ENCODE measurements at places on chromosomes 12 and 14.

DNA sequence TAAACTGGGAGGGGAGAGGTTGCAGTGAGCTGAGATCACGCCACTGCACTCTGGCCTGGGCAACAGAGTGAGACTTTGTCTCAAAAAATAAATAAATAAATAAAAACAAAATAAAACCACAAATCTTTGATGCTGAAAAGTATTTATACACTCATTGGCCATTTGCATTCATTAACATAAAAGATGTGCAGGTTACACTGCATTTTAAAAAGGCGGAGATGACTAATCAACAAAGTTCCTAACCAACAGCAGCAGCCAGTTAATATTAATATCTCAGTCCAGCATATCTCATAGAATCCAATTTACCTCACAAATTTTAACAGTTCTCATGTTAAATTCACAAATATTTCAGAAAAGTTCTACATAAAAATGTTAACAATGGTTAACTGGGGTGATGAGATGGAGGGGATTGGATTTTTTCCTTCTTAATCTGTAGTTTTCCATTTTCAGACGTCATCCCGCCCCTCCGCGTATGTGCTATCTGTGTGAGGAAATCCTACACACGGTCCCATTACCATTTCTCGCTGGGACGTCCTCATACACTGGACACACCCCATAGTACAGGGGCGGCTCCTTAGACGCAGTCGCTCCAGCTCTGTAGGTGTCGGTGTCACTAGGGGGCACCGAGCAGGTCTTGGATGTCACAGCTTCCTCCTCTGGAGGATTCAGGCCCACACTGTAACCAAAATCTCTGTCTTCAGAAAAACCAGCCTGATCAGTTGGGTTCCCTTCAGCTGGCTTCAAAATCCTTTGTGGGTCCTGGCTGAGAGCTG lies 7.3 kb downstream of the ANKLE2 start:
- no peak for DNase-seq

GRCh38 chr14:65318636-65319506 lies 93.7 kb upstream of the FUT8 start:
- no peak for DNase-seq

GRCh38 chr14:61335671-61336275 lies 14.4 kb downstream of the PRKCH start:
- no peak for DNase-seq

- no peak for DNase-seq
Measured at GRCh38 chr14:73729556-73730265, 15.5 kb upstream of the PNMA1 start.

- no peak for DNase-seq
Measured at GRCh38 chr12:91722072-91722471, 423.6 kb downstream of the BTG1 start.

DNA sequence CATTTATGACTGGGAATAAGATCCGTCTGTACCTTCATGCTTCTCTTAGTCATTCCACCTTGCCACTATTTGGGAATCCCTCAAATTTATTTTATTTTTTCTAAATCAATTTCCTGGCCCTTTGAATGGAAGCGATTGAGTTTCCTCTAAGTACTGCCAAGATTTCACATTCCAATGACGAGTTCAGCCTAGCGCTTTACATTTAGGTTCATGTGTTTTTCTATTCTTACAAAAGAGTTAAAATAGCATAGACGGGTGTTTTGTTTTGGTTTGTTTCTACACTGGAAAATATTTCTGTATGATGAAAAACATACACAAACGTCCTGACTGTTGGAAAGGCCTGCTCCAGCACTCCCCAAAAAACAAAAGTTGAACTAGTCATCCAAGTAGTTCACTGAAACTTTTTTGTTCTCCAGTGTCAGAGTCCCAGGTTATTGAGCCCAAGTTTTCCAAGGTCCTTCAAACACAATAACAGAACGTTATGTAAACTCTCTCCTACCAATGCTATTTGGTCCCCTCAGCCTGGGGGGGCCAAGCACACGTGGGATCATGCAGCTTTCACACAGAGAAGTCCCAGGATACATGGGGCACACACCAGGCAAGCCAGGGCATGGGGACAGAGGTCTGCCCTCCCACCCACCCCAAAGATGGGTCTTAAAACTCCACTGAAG lies 74.8 kb upstream of the FOXN3 start:
- DNase-seq = no peak

- DNase-seq = no peak
Measured at GRCh38 chr12:27511723-27512045, 12.3 kb upstream of the PPFIBP1 start.

DNA sequence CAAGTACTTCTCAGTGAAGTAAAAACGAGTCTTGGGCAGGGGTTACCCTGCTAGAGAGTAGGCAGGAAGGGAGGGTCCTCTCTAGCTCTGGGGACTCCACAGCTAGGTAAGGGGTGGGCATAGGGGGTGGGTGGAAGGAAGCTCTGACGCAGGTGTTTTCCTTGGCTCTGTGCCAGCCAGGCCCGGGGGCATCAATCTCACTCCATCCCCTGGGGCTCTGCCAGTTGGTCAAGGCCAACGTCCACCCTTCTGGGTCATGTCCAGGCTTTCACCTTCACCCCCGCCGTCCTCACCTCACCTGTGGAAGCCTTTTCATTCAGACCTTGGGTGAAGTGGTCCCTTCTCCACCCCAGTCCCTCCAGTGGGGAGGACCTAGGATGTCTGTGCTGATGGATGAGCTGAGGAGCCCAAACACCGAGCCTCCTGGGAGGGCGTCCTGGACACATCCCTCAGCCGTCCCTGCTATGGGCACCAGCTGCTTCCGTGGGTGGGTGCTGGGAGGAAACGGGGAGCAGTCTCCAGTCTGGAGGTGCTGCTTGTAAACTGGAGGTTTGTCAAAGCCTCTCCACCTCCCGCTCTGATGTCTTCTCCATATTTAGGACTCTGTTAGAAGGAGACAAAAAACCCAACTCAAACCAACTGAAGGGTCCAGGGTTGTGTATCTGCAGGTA lies 71.5 kb upstream of the SFSWAP start:
- no peak for DNase-seq

- DNase-seq = no peak
Measured at GRCh38 chr14:101320396-101320795, 240.9 kb upstream of the DIO3 start.

GRCh38 chr12:106248312-106248845 lies 559 bp upstream of the CKAP4 start:
- no peak for DNase-seq

GRCh38 chr12:109513977-109514376 lies 36.5 kb downstream of the UBE3B start:
- no peak for DNase-seq

GRCh38 chr14:104700747-104701217 lies 11.4 kb downstream of the INF2 start:
- no peak for DNase-seq

GRCh38 chr12:130128790-130129735 lies 33.2 kb upstream of the FZD10 start:
- DNase-seq = no peak

DNA sequence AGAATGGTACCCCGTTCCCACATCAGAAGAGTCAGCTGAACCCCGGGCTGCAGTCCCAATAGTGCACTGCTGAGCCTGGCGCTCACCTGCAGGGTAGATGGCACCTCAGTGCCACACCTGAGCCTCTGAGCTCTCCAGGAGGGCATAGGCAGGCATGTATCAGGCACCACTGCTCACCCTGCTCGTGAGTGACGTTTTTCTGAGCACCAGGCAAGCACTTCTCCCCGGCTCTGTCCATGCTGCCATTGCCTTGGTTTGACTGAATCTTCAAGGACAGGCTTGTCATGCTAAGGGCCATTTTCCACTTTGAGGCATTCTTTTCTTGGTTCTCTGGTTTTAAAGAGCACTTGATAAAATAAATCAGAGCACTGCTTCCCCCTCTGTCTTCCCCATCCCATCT lies 161.6 kb upstream of the PRMT8 start:
- no peak for DNase-seq

DNA sequence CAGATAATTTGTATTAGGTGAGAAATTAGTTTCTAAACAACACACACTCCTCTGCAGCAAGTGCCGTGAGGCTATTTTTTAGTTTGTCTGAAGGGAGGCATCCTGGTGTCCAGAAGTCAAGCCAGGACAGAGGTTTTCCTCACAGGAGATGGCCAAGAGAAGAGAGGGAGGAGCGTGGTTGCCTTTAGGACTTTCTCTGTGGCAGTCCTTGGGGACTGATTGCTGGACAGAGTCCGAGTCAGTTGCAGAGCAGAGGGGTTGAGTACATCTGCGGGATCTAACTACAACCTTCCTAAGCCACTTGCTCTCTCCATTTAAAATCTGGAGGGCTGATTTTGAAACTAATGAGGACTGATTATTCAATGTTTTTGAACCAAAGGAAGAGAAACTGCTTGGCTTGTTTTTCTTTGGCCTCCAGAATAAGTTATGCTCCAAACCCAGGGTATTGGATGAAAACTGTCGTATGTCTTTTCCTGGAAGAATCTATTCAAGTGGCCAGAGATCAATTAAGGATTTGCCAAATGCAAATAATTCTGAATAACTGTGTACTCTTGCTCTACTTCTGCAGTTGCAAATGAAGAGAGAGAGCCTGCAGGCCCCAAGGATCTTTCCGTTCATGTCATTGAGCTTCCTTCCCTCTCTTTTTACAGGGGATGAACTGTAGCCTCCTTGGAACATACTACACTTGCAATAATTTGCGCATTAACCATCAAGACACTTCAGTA lies 1.2 kb downstream of the SLCO1C1 start:
- no peak for DNase-seq

- DNase-seq = no peak
Measured at GRCh38 chr14:56918849-56919574, 108.7 kb upstream of the OTX2 start.

DNA sequence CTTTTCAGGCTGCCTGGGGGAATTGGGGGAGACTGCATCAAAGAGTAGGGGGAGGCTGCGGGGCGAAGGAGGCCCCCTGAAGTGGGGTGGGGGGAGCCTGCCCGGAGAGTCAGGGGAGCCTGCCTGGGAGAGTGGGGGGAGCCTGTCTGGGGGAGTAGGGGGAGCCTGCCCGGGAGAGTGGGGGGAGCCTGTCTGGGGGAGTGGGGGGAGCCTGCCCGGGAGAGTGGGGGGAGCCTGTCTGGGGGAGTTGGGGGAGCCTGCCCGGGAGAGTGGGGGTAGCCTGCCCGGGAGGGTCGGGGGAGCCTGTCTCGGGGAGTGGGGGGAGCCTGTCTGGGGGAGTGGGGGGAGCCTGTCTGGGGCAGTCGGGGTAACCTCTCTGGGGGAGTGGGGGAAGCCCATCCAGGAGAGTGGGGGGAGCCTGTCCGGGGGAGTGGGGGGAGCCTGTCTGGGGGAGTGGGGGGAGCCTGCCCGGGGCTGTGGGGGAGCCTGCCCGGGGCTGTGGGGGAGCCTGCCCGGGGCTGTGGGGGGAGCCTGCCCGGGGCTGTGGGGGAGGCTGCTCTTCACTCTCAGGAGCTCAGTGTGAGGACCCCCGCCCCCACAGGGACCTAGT lies 6.5 kb upstream of the DEGS2 start:
- DNase-seq = no peak

- no peak for DNase-seq
Measured at GRCh38 chr12:102567031-102567985, 86.9 kb upstream of the IGF1 start.

DNA sequence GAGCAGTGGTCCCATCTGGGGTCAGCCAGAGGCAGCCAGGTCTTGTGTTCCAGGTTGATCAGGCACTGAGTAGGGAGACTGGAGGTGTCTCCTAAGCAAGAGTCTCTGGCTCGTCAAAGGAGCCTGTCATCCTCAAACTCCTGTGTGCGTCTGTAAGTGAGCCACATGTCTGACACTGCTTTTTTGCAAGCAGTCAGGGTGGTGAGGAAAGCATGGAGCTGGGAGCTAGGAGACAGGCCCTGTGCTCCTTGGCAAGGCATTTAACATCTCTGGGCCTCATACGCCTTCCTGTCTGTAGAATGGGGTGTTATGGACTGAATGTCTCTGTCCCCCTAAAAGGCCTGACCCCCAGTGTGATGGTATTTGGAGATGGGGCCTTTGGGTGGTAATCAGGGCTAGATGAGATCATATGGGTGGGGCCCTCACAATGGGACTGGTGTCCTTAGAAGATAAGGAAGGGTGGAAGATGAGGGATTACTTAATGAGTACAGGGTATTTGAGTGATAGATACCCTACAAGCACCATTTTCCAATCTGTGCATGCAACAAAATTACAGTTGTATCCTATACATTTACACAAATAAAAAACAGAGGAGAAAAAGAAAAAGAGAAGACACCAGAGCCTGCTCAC lies 53.0 kb downstream of the ARL6IP4 start:
- no peak for DNase-seq

DNA sequence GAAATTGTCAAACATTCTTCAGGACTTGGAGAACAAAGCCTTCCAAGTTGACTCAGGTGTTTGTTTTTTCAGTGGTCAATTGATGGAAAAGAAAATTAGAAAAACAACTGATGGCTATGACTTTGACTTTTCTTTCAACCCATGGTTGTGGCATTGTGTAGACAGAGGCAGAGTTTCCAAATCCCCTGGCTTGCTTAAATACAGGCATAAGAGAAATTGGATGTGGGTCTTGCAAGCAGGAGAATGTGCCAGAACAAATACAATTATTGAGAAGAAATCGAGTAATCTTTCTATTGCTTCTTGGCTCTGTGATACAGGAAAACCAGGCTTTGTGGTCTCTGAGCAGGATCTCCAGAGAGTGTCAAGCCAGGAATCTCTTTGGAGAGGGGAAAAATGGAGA lies 40.9 kb upstream of the FRMD6 start:
- DNase-seq = no peak

DNA sequence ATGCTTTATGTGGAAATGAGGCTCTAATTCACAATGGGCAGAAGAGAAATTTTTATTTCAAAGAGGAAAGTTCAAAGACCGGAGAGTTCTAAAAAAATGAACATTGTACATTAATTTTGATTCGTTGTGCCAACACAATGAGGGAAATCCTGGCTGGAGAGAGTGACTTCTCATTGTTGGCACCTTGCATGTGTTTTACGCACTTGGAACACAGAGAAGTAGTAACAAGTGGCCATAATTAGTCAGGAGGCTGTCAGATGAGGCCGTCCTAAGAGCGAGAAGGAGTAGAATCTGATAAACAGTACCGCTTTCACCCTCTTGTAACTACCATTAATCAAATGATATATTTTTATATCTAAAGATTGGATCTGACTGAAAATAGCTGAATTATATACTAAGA lies 6.9 kb downstream of the LMO3 start:
- no peak for DNase-seq

DNA sequence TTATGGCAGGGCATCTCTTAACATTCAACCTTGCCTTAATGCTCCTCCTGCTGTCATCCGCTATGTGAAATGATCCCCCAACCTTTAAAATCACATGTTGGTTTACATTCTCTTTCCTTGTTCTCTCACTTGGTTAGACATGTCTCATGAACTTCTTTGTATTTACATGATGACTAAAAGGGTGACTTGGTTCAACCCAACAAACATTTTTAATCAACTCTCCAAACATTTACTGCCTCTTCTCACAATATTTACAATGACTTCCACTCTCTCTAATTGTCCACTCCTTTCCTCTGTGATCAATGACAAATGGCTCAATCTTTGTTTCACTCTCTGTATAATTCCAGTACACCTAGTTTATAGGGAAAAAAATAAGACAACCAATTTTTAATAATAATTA lies 506.1 kb downstream of the NELL2 start:
- no peak for DNase-seq
